CD4-positive, alpha-beta T cell treated with Interleukin-10 for 1 hour (primary cell): ENCODE measurements at places on chromosomes 4 and X.

DNA sequence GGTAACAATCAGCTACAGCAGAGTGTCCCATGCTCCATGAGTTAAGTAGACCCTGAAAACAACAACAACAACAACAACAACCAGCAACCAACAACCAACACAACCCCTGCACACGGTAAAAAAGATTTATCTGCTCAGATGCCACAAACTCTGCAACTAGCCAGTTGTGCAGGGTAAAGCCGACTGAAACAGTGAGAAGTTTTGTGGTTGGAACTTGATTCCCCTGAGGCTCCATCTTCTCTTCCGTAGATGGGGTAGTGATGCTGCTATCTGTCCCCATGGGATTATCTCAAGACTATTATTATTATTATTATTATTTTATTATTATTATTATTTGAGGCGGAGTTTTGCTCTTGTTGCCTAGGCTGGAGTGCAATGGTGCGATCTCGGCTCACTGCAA is 50.6 kb upstream of the RAPGEF2 start:
- no peak for DNase-seq

- no peak for DNase-seq
Observed at GRCh38 chrX:43556207-43556606, 99.9 kb upstream of the MAOA start.

GRCh38 chr4:162461952-162462351 is 298.2 kb upstream of the FSTL5 start:
- DNase-seq = no peak

GRCh38 chr4:122762520-122762919 is 30.0 kb downstream of the BBS12 start:
- DNase-seq = peak; percentile 55

GRCh38 chrX:5242091-5242790 is 986.4 kb downstream of the NLGN4X start:
- DNase-seq = no peak

GRCh38 chr4:115664285-115664684 is 550.9 kb upstream of the NDST4 start:
- no peak for DNase-seq

- DNase-seq = no peak
Observed at GRCh38 chr4:121011138-121011537, 61.2 kb downstream of the NDNF start.

DNA sequence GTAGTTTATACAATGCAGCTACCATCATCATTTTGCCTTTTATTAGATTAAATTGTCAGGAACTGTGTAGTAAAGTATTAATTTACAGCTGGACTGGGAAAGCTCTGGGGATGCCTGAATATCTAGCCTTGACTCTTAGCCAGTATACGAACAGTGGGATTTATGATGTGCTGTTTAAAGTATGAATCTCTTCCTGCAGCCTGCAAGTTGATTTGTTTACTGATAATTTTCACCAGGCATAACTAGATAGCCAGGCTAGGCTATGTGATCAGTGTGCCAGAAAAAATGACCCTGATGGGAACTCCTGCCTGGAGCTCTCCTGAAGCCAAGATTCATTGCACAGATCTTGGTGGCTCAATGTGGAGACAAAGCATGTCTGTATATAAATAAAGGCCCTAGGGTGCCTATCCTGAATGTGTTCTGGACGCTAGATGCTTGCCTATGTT is 119.2 kb downstream of the SCLT1 start:
- no peak for DNase-seq

GRCh38 chrX:130869239-130869638 is 33.8 kb downstream of the ENOX2 start:
- no peak for DNase-seq
